ENCODE measurements at places on chromosomes 2 and 18. TPM values are rescaled to one million over a fixed set of nuclear protein-coding genes. Genes with fewer than 3 reads are reported as not detected.

Gene ARID5A
- 4.6 TPM for total RNA-seq

Gene FSHR
- total RNA-seq: not detected

Gene CCL20
- total RNA-seq: 2.2 TPM

Gene GAREM1
- 2.2 TPM for total RNA-seq

Gene FLACC1
- total RNA-seq: not detected

Gene MYL1
- not detected for total RNA-seq

Gene KCNK3
- not detected for total RNA-seq

Gene VWA3B
- total RNA-seq: not detected

Gene ANKAR
- 0.67 TPM for total RNA-seq

Gene ATOH8
- 15.1 TPM for total RNA-seq

Gene FAHD2B
- 5.9 TPM for total RNA-seq

Gene RRM2
- total RNA-seq: 186 TPM

Gene ANTXR1
- 24.5 TPM for total RNA-seq

Gene TUBA3E
- not detected for total RNA-seq

Gene CBLN2
- not detected for total RNA-seq

Gene RHBDD1
- total RNA-seq: 8.9 TPM

Gene UGT1A6
- total RNA-seq: not detected

Gene RESP18
- not detected for total RNA-seq

Gene C2orf69
- total RNA-seq: 9.8 TPM

Gene MC2R
- total RNA-seq: not detected

Gene WNT10A
- total RNA-seq: not detected

Gene BCL2
- 3.9 TPM for total RNA-seq

Gene SCN2A
- total RNA-seq: 1.2 TPM

Gene TTN
- total RNA-seq: under 0.01 TPM

Gene PPP1R1C
- 0.15 TPM for total RNA-seq

Gene KIAA1328
- 3.1 TPM for total RNA-seq

Gene SLC4A3
- 1.3 TPM for total RNA-seq

Gene SCG2
- 3.0 TPM for total RNA-seq

Gene INPP5D
- 0.15 TPM for total RNA-seq
